CD4-positive, alpha-beta T cell treated with Interleukin-4 for 4 hours (primary cell): ENCODE measurements at places on chromosomes 12 and 14.

GRCh38 chr14:104819361-104819781, 18.5 kb downstream of the ZBTB42 start:
- DNase-seq, result no peak

- no peak for DNase-seq
Observed at GRCh38 chr12:6791931-6792520, 2.7 kb downstream of the CD4 start.

DNA sequence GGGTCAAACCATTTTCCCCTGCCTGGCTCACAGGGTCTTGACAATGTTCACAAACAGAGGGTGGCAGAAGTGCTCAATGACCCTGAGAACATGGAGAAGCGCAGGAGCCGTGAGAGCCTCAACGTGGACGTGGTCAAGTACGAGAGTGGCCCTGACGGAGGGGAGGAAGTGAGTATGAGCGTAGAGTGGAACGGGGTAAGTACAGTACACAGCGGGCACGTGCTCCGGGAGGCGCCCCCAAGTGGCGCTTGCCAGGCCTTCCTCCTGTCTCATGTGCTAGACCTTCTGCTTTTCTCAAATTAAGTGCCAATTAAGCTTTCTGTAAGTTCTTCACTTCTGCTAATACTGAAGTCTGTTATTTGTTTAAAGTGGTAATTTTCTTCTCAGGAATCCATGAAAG, 35.9 kb downstream of the XRCC3 start:
- DNase-seq, result peak; percentile 33

GRCh38 chr12:53530920-53531319, 23.6 kb upstream of the NPFF start:
- no peak for DNase-seq

DNA sequence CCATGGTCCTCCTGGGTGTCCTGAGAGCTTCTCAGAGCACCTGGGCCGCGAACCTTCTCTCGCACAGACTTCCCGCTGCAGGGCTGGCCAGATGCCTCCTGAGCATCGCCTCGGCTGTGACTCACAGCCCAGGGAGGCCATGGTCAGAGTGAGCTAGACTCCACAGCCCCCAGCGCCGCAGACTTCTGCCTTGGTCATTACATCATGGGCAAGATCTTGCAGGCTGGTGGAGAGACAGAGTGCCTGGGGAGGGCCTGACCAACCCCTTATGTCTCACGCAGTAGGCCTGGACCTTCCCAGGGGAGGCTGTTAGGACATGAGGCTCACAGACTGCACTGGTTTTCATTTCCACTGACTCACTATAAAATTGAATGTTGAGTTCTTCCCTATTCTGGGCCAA, 41.8 kb downstream of the SMOC1 start:
- no peak for DNase-seq

- no peak for DNase-seq
Observed at GRCh38 chr14:105207460-105207901, 26.4 kb upstream of the NUDT14 start.

DNA sequence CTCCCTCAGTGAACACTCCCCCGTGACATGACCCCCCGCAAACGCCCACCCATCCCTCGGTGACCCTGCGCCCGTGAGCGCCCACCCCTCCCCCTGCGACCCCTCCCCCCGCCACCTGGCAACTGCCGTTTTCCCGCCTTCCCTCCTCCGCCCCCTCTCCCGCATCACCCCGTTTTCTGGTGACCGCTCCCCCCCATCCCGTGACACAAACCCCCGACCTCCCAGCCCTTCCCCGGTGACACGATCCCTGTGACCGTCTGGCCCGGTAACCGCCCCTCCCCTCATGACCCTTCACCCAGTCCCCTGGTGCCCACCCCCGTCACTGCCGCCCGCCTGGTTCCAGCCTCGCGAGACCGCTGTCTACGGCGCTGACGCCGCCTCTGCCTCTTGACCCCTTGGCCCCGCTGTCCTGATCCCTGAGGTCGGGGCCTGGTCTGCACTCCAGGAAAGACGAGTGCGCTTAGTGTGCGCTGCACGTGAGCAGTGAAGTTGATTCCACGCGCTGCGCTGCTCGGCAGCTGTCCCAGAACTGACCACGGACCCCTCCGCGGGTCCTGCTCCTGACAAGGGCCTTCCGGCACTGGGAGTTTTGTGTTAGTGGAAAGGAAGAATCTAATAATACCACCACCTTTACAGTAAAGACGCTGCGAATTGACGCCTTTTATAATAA, 59.4 kb downstream of the DDX51 start:
- peak; percentile 26 for DNase-seq

GRCh38 chr12:123344086-123344485, 20.6 kb downstream of the SBNO1 start:
- no peak for DNase-seq

DNA sequence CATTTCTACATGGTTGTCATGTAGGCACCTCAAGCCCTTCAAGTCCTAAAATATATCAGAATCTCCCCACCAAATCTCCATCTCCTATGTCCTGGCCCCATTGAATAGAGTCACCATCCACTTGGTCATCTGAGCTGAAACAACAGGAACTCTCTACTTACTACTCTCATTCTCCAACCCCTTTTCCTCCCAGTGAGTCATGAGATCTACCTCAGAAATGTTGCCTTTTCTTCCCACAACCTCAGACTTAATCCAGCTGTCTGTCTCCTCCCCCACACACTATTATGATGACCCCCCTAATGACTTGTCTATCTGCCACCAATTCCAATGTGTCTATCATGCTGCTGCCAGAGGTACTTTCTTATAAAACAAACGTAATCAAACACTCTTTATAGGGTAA, 72.3 kb upstream of the TMEM263 start:
- DNase-seq, result no peak

DNA sequence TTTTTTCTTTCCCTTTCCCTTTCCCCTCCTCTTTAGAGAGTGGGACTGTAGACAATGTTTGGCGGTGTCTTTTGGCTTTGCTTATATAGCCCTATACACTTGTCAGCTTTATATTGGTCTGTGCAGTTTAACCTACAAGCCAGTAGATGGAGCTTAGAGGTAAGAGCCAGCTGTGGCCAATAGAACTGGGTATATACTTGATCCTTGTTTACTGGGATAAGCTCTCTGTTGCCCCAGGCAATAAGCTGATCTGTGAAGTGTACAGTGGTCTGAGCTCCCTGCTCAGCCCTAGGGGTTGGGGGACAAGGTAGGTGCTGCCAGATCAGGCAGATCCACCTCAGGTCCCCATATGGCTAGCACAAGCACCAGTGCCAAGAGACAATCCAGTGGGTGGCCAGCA, 434.1 kb downstream of the NOVA1 start:
- DNase-seq, result no peak

GRCh38 chr12:66665435-66665985, 13.4 kb downstream of the GRIP1 start:
- DNase-seq, result no peak

DNA sequence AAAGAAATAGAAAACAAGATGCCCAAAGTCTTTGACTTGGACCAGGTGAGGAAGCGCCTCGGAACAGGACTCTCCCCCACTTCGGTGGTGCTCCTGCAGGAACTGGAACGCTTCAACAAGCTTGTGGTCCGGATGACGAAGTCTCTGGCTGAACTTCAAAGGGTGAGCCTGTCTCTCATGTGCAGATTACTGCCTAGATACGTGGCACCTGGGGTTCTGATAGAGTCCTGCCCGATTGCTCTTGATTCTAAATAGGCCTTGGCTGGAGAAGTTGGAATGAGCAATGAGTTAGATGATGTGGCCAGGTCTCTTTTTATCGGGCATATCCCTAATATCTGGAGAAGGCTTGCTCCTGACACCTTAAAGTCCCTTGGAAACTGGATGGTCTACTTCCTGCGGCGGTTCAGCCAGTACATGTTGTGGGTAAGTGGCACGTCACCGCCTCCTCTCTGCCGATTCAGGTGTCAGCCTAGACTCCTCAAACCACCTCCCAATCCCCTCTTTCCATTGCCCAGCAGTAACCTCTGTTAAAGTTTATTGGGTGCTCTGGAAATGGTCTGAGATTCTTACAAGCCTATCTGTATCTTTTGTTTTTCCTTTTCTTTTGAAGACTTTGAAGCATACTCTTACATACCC, 40.8 kb downstream of the CCDC92 start:
- DNase-seq, result peak; percentile 30

- DNase-seq, result no peak
Observed at GRCh38 chr14:41313196-41313595, 293.5 kb upstream of the LRFN5 start.

DNA sequence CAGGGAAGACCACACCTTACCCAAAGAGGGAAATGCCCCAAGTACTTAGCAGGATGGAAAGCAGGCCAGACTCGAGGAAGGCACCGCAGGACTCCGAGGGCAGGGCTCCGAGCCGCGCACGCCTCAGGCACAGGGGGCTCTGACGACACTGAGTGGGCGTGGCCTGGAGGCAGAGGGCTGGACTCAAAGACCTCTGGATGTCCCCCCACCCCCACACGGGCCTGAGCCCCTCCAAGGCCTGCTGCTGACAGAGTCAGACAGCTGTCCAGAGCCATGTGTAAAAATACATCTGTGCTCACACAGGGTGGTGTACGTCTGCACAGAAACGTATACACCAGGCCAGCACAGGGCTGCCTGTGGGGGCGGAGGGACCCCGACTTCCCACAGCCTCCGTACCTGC, 1.4 kb downstream of the AKT1 start:
- DNase-seq, result no peak
